ENCODE measurements at places on chromosomes 6 and 20. TPM values are rescaled to one million over a fixed set of nuclear protein-coding genes. Genes with fewer than 3 reads are reported as not detected.

The BTNL2 gene
- total RNA-seq = not detected

The CLPSL1 gene
- not detected for total RNA-seq

The HLA-DRA gene
- 40.0 TPM for total RNA-seq

The TULP4 gene
- 771 TPM for total RNA-seq

The KHDC1 gene
- 5.5 TPM for total RNA-seq

The SLC17A2 gene
- not detected for total RNA-seq

The FAM209A gene
- total RNA-seq = 0.77 TPM

The HDGFL1 gene
- total RNA-seq = not detected

Data from camera-type eye (tissue), 1 donor.